ENCODE measurements at places on chromosomes 7 and 10.

GRCh38 chr7:4129481-4130122 is 552.5 kb upstream of the FOXK1 start:
- no peak for DNase-seq

DNA sequence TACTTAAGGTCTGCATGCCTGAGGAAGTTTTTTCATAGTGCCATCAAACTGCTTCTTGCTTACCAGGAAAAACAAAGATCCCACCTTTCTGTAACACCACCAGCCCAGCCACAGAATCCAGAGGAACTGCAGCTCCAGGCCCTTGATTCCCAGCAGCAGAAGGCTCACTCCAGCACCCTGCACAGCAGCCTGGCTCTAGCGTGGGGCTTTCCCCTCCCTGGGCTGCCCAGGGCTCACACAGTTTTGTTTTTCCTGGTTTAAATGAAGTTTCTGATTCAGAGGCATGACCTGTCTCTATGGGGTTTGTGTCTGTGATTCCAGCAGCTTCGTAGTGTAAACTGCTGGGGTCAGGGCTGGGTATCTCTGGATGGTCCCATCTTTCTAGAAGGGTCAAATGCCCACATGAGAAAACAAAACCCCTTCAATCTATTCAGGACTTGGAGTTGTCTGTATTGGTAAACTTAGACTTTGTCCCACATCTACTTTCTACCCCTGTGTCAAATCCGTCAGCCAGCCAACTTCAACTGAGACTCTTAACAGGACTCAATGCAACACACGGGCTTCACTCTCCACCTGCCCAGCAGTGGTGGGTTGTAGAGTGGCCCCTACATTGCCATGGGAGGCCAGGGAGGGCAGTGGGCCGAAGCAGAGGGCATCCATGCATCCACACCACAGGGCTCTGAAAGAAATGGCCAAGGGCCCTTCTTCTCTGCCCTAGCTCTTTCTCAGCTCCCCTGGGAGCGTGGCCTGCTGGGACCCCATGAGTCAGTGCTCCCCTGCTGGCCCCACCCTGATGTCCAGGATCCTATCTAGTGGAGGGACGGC is 73.6 kb downstream of the ATXN7L1 start:
- DNase-seq, result no peak

- DNase-seq, result peak; percentile 28
These were observed 106.0 kb downstream of the GRID1 start for GRCh38 chr10:86260564-86260963.

DNA sequence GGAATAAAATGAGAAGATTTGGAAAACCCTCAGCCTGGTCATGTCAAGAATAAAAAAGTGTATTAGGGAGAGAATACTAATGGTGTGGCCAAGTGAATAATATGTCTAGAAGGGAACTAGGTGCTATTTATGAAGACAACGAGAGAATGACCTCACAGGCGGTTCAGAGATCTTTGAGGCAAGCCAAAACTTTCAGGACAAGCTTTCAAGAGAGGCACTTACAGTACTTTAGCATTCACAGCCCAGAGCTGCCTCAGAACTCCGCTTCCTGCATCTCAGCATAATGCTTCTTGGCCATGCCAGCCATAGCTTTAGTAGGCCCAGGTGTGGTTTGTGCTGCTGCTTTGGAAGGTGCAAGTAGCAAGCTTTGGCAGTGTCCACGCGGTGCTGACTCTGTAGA is 37.2 kb upstream of the CCDC7 start:
- no peak for DNase-seq

- DNase-seq, result no peak
These were observed 278.3 kb downstream of the ELFN1 start for GRCh38 chr7:1948301-1948796.

DNA sequence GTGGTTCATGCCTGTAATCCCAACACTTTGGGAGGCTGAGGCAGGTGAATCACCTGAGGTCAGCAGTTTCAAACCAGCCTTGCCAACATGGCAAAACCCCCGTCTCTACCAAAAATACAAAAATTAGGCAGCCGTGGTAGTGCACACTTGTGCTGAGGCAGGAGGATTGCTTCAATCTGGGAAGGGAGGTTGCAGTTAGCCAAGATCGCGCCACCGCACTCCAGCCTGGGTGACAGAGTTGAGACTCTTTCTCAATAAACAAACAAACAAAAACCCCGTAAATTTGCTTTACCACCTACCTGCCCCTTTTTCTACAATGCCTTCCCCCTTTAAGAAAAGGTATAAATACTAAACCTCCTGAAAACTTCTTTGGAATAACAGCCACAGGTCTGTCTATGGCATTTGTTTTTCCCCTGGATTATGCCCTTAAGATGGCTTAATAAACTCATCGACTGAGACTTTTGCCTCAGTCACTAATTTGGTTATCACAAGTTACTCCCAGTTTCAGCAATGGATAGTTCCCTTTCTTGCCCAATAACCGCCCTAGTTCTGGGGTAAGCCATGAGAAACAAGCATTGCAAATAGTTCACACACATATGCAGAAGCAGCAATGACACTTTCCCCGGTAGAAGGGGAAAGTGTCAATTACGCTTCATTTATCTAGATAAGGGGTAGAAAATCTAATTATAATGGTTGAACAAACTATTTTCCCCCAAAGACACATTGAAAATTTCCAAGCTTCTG is 52.8 kb upstream of the SVIL start:
- DNase-seq, result no peak

GRCh38 chr7:7323352-7323751 is 141.0 kb downstream of the C1GALT1 start:
- DNase-seq, result no peak

DNA sequence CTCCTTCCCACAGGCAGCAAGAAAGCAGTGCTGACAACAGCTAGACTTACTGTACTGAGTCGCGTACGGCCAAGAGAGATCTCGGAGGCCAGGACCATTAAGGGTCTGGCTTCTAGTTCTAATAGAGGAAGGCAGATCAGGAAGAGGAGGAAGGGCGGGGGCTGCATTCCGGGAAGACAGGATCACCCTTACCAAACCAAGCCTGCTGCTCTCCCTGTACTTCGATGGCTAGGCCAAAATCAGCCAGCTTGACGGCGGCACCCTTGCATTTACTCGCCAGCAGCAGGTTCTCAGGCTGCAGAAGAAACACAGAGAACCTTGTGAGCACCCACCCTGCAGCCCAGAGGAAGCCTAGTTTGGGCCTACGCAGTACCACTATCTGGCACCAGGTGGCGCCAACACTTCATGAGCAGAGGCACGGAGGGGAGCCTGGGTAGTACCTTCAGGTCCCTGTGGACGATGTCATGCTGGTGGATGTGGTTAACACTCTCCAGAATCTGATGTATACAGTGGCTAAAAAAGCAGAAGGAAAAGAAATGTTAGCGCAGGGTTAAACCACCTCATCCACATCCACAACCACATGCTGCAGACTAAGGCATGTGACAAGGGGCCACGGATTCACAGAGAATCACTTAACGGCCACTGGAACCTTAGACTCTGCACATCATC is 25.4 kb downstream of the CAMK2G start:
- peak; percentile 35 for DNase-seq

GRCh38 chr7:27198871-27199801 is 755 bp downstream of the HOXA13 start:
- DNase-seq, result no peak

DNA sequence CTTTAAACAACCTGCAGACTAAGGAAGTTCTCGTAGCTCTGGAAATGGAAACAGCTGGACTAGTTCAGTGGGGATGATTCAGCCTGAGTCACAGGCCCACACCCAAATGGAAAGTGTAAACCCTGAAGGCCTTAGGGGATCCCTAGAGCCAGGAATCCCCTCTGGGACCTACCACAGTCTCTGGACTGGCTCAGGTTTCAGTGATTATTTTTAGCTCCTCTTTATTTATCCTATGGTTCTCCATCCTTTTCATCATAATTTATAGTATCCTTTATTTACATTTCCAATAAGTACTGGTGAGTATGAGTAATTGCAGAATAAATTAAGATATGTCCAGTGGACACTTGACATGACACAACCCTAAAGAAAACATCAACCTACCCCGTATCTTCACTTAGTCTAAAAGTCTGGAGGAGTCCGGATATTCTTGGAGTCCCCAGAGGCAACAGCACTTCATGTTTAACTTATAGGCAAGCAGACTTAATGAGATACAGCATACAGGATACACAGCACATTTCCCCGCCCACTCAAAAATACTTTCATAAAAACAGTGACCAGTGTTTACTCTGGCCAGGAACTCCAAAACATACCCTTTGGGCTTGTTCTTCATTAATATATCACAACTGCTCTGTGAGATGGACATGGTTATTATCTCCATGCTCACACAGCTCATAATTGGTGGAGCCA is 28.4 kb upstream of the SEMA3E start:
- DNase-seq, result peak; percentile 8

GRCh38 chr7:140609646-140610045 is 31.0 kb downstream of the DENND2A start:
- DNase-seq, result no peak

DNA sequence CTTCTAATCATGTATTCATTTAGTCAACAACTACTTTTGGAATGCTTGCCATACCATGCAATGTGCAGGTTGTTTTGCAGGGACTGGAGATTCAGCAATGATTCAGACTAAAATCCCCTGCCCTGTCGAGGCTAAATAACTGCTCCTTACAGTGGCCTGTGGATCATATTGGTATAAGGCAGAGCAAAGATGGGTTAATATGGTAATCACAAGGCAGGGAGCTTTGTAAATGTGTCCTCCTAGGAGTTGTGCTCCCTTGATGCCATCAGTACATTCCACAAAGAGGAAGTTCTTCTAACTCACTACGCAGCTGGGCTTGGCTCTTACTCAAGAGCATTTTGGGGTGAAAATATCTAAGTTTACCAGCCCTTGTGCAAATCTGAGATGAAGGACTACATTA is 614 bp upstream of the IFIT2 start:
- DNase-seq, result no peak

GRCh38 chr10:33274096-33274785 is 60.2 kb downstream of the NRP1 start:
- DNase-seq, result no peak

GRCh38 chr10:124259139-124259825 is 159.4 kb downstream of the OAT start:
- DNase-seq, result no peak

DNA sequence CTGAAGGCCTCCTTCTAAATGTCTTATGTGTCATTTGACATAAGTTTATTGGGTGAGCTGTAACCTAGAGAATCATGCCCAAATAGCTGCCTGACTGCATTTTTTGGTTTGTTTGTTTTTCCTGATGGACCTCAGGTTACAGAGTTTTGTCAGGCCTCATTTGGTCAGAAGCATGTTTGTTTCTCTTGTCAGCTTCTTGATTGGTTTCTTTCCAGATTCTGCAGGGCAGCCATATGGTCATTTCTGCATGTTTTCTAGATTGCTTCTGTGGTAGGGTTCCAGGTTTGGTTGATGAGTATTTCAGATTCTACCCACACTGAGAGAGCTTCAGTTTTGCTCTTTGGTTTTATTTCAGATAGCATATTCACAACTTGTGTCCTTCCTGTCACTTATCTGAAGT is 28.0 kb downstream of the GLCCI1 start:
- DNase-seq, result no peak

DNA sequence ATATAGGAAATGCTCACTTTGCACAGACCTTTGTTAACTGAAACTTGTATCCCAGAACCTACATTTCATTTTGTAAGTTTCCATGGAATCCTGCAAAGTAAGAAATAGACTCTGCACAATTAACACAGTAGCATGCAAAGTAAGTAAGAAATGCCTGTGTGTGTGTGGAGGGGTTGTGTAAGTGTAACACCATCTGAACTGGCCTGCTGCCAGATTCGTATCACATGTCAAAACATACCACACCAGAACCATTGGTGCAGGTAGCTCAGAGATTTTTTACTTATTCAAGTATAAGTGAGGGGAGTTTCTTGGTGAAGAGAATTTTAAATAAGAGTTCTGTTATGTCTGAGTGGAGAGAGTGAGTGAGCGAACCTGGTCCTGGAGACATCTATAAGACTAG is 17.9 kb upstream of the DDX21 start:
- no peak for DNase-seq

DNA sequence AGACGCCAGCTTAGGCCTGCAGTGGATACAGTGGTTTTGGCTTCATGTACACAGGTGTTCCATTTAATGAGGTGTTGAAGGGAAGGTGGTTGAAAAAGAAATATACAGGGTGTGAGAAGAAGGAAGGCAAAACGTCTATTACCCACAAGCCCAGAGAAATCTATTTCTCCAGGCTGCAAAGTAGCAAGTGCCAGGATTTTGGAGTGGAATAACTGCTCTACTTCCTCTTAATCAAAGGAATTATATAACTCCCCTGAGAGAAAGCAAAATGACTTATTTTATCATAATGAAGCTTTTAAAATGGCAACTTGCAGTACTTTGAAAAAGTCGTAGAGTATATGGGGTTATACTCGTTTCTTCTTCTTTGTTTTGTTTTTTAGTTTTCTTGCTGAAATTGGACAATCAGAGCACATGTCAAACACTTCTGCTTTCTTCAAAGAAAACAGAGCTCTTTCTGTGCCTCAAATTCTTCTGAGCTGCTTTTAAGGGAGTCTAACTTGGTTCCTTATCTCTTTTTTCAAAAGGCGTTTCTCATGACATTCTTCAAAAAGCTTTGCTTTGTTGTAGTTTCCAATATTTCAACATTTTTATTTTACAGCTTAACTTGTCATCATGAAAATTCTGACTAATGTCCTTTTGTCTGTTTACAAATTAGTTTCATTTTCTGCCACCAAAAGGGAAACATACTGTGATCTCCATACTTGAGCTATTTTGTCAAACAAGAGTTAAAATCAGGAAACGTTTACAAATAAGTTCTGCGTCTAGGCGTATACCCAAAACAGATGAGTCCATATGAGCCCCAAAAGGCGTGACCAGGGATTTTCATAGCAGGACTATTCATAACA is 289.7 kb downstream of the FRMD4A start:
- DNase-seq, result no peak

- DNase-seq, result no peak
These were observed 2.6 kb downstream of the CAMK2B start for GRCh38 chr7:44322631-44323363.

- DNase-seq, result no peak
These were observed 37.0 kb downstream of the KLF6 start for GRCh38 chr10:3747984-3748383.

DNA sequence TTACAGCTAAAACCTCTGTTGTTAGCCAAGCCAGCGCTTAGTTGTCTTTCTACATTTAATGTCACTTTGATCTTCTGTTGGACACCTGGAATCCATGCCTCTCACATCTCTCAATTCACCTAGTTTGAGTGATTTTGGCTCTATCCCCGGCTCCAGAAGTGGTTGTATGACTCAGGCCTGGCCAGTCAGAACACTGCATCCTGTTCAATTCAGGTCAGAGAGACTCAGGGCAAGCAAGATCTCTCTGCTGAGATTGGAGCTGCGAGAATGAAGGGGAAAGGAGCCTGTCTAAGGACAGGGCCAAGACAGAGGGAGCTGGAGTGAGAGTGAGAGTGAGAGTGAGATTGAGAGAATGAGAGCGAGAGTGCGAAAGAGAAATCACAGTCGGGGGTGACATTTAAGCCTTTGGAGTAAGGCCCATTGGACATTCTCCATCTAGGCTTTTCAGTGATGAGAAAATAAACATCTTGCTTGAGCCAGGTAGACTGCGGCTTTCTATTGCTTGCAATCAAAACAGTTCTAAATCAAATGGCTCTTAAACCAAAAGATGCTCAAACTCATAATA is 83.3 kb upstream of the DYNC1I1 start:
- no peak for DNase-seq

GRCh38 chr7:121697731-121698316 is 175.1 kb upstream of the PTPRZ1 start:
- no peak for DNase-seq

- peak; percentile 94 for DNase-seq
These were observed at the start of gene ZNF282 for GRCh38 chr7:149195180-149196150. ZNF282 (plus strand) TSS chr7:149195546; CDS start chr7:149195590, 44 bp downstream.

GRCh38 chr7:89623018-89623672 is 531.1 kb upstream of the STEAP1 start:
- DNase-seq, result peak; percentile 3

GRCh38 chr7:43590862-43591557 is 8.1 kb downstream of the STK17A start:
- DNase-seq, result no peak

Measured in COR-L47 (cell line).